ENCODE measurements at places on chromosomes 12 and 14.

GRCh38 chr14:104604458-104605449, at the start of gene TMEM179:
TMEM179 (minus strand) TSS chr14:104604772; CDS start chr14:104604741, 31 bp downstream.
- DNase-seq: peak; percentile 33
- H3K27ac ChIP-seq: no peak within 1 kb of the TSS
- H3K4me3 ChIP-seq: no peak within 1 kb of the TSS
- no peaks in the 10 kb centered on the region for H3K36me3 ChIP-seq

DNA sequence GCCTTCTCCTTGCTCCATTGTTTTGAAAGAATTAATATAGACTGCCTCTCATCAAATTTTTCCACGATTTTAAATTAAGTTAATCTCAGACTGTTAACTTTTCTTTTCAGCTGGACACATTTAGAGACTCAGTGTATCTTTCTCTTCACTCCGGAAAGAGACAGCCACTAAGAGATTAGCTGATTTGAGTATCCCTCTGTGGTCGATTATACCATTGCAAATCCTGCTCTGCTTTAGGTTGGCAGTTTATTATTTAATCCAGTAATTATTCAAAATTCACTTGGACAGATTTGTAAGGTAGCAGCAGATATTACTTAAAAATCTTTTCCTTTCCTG, 588 bp upstream of the TWF1 start:
- peak overlapping the region; percentile 92 for H3K4me3 ChIP-seq
- DNase-seq: no peak
- H3K27me3 ChIP-seq: no peaks in the 10 kb centered on the region
- peaks cover 28% of the 10 kb centered on the region for H3K36me3 ChIP-seq
- peaks cover 9% of the 10 kb centered on the region for H3K4me1 ChIP-seq
- peak overlapping the region; percentile 95 for H3K27ac ChIP-seq

DNA sequence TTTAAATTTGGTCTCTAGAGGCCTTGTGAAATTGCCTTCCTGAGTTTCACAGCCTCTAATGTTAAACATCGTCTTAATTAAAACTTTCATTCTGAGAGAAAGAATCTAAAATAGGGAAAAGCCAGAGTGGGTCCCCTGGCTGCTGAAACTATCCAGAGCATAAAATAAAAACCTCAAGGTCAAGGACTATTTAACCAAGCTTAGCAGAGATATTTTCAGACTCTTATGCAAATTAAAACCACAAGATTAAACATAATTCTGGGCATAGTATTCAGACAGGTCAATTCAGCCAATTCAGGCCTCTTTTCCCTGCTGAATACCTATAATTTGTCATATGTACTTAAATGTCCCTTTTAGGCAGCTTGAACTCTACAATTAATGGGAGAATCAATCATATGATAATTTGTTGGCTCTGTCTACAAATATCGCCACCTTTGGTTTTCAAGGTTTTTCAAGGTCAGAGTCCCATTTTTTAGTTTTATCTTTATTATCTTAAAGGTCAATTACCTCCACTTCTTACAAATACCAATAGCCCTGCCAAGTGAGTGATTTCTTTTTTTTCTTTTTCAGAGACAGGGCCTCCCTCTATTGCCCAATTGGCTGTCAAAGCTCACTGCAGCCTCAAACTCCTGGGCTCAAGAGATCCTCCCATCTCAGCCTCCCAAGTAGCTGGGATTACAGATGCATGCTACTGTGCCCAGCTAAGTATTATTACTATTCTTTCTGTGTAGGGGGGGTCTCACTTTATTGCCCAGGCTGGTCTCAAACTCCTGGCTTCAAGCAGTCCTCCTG, 257.1 kb downstream of the PHLDA1 start:
- H3K36me3 ChIP-seq: no peaks in the 10 kb centered on the region
- DNase-seq: no peak
- H3K4me1 ChIP-seq: no peaks in the 10 kb centered on the region
- H3K4me3 ChIP-seq: no peak overlapping the region

DNA sequence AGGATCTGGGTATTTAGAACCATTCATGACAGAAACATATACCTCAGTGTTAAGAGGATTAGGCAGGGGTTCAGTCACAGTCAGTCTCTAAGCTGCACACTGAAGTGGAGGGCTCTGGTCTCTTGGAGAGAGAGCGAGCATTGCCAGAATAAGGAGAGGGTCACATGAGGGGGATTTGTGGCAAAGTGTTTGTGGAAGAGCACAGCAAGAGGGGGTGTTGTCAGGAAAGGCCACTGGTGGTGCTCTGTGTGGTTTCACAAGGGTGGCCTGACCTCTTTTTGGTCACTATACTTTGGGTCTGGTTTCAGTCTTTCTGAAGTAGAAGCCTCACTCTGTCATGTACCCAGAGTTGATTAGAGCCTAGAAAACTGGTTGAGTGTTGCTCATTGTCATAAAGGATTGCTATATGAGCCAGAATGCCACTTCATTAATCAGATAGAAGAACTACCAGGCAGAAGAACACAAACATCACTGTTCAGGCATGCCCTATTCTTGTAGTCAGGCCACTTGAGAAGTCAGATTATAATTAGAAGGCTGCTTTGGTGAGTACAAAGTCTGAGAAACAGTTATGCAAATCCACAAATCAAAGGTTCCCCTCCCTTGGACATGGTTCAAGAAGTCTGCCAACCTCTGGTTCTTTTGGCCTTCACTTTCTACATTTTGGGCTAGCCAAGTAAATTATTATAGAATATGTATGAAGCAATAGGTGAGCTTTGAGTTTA, 8.4 kb downstream of the TMEM19 start:
- H3K27ac ChIP-seq: no peak overlapping the region
- H3K36me3 ChIP-seq: peaks cover 26% of the 10 kb centered on the region
- DNase-seq: no peak
- H3K4me1 ChIP-seq: no peaks in the 10 kb centered on the region

GRCh38 chr14:39755269-39755878, 323.1 kb upstream of the FBXO33 start:
- H3K36me3 ChIP-seq: no peaks in the 10 kb centered on the region
- H3K4me3 ChIP-seq: no peak overlapping the region
- H3K27me3 ChIP-seq: no peaks in the 10 kb centered on the region
- H3K4me1 ChIP-seq: no peaks in the 10 kb centered on the region
